ENCODE measurements at places on chromosomes 13 and 19.
A peak's percentile ranks its signal among the peaks of the same experiment; 100 is the strongest.

DNA sequence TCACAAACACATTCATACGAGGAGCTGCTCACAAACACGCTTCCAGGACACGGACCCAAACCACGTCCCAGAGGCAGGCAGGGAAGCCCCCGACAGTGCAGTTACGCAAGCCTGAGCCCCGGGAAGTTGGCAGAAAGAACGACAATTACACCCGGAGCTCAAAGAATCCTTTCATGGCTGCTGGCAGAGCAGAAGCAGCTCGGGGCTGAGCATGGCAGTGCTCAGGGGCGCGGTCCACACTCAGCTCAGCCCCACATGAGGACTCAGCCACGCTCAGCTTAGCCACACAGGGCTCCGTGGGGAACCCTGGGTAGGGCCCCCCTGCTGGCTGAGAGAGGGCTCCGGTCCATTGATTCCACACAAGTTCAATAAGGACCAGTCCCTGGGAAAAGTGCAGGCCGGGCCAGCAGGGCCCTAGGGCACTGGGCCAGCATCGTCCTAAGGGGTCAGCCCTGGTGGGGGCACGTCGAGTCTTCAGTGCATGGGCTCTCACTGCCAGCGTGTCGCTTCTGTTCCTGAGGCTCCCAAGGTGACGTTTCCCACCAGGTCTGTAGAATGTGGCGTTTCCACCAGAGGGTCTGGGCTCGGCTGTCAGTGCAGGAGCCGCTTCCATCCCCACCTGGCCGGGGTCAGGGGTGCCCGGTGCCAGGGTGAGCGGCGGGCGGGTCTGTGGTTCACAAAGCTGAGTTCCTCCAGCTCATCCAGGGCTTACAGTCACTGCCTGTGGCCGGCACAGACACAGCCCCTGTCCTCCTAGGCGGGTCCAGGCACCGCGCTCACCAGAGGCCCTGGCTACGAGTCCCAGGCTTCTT is 23.1 kb downstream of the GAS6 start:
- DNase-seq, result peak; percentile 29

DNA sequence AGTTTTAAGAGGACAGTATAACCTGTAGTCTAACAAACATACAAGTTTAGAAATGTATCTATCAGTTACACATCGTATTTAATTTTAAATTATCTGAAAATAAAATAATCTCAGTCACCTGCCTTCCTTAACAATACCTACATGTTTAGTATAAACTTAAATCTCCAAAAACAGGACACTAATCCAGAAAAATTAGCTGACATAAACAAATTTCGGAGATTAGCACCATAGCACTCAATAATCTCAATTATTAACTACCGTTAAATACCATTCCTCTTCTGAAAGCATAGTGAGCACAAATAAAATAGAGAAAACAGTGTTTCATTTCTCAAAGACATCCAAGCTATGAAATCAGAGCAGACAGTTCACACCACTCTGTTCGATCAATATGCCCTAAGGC is 13.2 kb downstream of the MED4 start:
- no peak for DNase-seq

GRCh38 chr13:33710924-33711323 is 107.0 kb upstream of the RFC3 start:
- no peak for DNase-seq

GRCh38 chr19:17749912-17750317 is 1.4 kb upstream of the FCHO1 start:
- DNase-seq, result no peak

- DNase-seq, result no peak
Observed at GRCh38 chr13:61258185-61258584, 157.5 kb downstream of the PCDH20 start.

- peak; percentile 84 for DNase-seq
Observed at GRCh38 chr19:39406656-39407409, at the start of gene ZFP36. Gene ZFP36, plus strand, starts transcription at chr19:39406847. Its CDS starts 58 bp downstream, at chr19:39406905.

- no peak for DNase-seq
Observed at GRCh38 chr19:6754136-6754535, 13.1 kb downstream of the SH2D3A start.

- DNase-seq, result no peak
Observed at GRCh38 chr13:48679941-48680680, 26.4 kb downstream of the CYSLTR2 start.

- DNase-seq, result no peak
Observed at GRCh38 chr13:95477187-95477586, 75.3 kb upstream of the CLDN10 start.

DNA sequence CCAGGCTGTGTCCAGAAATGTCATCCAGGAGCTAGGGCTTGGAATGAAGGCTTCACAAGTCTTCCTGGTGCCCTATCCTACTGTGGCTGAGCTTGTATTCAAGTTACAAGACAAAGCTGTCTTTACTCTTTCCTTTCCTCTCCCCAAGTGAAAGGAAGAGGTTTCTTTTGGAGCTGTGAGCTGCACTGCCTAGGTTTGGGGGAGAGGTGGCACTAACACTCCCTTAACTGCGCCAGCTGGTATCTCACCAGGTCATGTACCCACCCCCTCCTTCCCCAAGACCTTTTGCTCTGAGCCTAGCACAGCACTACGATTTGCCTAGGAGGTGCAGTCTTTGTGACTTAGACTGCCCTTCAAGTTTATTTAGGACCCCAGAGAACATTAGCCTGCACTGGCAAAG is 2053.6 kb upstream of the PRR20A start:
- DNase-seq, result no peak

- peak; percentile 86 for DNase-seq
Observed at GRCh38 chr19:1243768-1244692, 2.5 kb downstream of the ATP5F1D start.

GRCh38 chr19:4495471-4495870 is 22.8 kb downstream of the PLIN4 start:
- DNase-seq, result no peak
